Lung (tissue), 17 donors: ENCODE measurements at places on chromosomes 5 and 9. TPM values are rescaled to one million over a fixed set of nuclear protein-coding genes. Genes with fewer than 3 reads are reported as not detected.

CDH10 gene
- total RNA-seq: 1.8 TPM

DNA sequence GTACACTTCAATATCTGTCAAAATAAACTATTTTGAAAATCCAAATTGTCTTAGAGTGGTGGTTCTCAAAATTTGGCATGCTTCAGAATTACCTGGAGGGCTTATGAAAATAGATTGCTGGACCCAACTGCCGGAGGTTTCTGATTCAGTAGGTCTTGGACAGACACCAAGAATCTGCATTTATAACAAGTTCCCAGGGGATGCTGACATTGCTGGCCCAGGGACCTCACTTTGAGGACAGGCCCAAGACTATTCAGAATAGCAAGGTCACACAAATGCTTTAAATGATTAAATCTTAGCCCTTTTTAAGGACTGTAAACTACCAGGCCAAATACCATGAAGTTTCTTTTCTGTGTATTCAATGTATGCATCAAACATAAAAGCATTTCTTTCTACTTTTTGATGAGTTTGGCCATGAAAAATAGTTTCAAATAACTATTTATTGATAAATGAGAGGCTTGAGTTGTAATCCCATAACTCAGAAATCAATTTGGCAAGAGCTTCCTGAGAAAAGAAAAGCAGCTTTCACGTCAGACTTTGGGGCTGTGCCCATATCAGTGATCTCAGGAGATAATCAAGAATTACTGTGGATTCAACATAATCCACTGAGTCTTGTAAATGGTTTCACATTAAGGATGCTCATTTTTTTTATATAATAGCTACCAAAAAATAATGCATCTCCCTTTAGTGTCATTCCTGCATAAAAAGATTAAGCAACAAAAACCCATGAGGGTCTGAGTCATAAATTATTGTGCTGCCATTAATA is 191.4 kb downstream of the FRMD3 start:
- no peak for DNase-seq

DNA sequence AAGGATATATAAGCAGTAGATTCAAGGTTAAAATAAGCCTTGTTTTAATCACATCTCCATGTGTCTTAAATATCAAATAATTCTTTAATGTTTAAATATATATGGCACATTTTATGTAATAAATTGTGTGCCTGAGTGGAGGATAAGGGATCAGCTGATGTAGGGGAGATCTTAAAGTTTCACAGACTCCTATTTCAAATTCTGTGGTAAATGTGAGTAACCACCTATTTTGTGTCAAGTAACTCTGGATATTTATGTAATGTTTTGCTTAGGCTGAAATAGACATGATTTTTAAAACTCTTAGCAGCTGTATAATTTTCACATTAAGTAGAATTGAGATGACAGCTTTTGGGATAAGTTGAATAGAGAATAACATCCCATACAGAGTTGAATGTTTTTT is 41.3 kb upstream of the ITGA2 start:
- no peak for DNase-seq

DNA sequence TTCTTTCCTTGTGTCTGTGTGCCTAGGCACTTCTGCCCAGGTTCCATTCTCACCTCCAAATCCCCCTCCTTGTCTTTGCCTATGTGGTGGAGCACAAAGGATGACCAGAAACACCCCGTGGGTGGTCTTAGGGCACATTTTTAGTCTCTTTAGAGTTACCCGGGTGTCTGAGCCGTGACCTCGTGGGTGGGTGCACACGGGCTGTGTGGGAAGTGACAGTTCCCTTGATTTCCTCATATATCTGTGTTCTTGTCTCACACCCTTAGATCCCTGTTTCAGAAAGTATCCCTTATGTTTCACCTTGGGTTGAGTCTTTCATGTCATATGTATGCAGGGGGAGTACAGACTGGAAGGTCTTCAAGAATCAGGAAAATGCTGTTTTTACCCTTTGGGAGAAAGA is 13.4 kb upstream of the SMIM32 start:
- DNase-seq: no peak

- no peak for DNase-seq
Observed at GRCh38 chr9:104970271-104970987, 42.5 kb upstream of the ABCA1 start.

GRCh38 chr9:7405924-7406604 is 393.5 kb downstream of the DMAC1 start:
- no peak for DNase-seq

DNA sequence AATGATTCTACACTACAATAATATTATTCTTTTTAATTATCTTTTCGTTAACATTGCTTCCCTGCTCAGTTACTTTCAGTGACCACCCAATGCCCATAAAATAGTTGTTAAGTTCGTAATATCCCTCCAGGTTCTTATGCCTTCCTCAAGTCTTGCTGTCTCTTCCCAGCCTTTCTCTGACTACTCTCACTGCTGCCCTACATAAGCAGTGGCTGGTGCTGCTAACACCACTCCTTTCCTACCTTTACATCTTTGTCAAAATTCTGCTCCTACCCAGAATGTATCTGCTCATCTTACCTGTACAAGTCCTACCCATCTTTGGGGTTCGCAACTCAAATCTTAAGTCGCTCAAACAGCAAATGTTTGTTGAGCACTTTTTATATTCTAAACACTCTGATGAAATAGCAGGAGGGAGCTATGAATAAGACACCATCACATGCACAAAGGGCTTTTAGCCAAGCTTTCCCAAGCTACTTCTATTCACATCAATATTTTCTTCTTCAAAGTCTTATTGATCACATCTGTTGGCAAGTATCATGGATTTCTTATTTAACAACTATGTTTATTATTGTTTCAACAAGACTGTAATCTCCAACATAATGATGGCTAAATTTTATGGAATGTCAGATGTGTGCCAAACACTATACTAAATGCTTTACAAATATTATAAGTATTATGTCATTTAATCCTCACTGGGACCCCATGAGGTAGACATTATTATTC is 29.5 kb downstream of the SLC25A46 start:
- DNase-seq: no peak

- DNase-seq: no peak
Observed at GRCh38 chr5:45533663-45534062, 162.5 kb downstream of the HCN1 start.

DNA sequence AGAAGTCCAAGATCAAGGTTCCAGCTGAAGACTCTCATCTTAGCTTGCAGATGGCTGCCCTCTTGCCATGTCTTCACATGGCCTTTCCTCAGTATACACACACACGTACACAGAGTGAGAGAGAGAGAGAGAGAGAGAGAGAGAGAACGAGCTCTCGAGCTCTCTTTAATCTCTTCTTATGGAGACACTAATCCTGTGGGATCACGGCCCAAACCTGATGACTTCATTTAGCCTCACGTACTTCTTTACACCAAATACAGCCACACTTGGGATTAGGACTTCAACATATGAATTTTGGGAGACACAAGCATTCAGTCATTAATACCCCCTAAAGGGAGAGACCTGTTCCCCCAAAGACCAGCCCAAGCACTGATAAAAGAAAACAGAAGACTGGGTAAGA is 42.8 kb downstream of the SIL1 start:
- DNase-seq: no peak

- DNase-seq: no peak
Observed at GRCh38 chr9:91144769-91145168, 216.9 kb downstream of the AUH start.

PCDHB10 gene
- total RNA-seq: 1.9 TPM

LCN15 gene
- not detected for total RNA-seq

DNA sequence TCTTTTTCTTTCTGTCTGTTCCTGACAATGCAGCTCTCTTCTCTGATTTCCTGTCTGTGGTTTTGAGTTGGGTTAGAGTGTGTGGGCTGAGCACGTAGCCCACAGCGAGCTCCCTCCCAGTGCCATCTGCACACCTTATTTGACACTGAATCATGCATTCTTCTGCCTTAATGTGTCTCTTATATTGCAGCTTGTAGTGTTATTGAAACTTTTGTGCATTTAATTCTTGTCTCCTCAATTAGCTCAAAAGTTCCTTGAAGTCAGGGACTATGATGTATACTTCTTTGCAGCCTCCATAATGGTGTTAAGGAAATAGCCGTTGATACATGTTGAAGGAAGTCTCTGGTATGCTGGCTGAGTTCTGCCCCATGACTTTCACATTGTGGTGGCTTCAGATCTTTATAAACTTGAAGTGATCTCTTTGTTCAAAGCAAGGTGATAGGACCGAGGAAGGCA is 576.2 kb upstream of the CLINT1 start:
- DNase-seq: no peak

GRCh38 chr5:172497591-172498255 is 43.4 kb upstream of the SH3PXD2B start:
- no peak for DNase-seq

EGFLAM gene
- 7.6 TPM for total RNA-seq

GABRG2 gene
- 0.14 TPM for total RNA-seq

DNA sequence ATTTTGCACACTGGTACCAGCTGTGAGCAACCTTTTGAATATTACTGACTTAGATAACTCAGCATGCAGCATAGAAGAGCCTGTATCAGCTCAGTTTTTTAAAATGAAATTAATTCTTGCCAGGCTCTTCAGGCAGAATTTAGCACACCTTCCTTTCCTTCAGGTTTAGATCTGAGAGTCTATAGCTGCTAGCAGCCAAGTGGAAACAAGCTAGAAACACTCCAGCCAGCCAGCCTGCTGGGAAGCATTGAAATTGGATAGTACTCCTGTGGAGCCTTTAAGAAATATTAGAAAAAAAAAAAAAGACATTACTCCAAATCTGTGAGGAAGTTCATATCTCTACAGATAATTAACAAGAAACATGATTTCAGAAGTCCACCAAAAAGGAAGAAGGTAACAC is 812.2 kb downstream of the DTWD2 start:
- no peak for DNase-seq

- no peak for DNase-seq
Observed at GRCh38 chr5:126619781-126620180, 19.0 kb downstream of the PHAX start.

- DNase-seq: no peak
Observed at GRCh38 chr5:129074903-129075302, 19.6 kb upstream of the ISOC1 start.

DNA sequence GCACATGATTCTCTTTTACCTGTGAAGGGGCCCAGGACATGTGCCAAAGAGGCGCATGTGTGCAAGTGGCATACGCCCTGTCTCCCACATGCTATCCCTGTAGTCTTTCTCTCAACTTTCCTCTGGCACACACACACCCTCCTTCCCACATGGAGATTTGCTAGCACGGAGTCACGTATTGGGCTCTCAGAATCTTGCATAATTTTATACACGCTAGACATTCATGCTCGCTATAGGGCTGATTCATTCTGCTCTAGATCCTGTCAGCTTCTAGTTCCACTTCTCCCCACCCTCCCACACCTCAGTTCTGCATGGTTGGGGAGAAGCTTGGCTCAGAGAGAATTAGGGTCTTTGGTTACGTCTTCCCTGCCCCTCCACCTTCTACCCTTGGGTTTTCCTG is 72.8 kb downstream of the CD180 start:
- no peak for DNase-seq

- DNase-seq: no peak
Observed at GRCh38 chr9:134484479-134484878, 157.1 kb upstream of the COL5A1 start.

PCDHGB5 gene
- total RNA-seq: 14.3 TPM

FAM163B gene
- not detected for total RNA-seq
